Activated naive CD8-positive, alpha-beta T cell treated with anti-CD3 and anti-CD28 coated beads for 36 hours (primary cell): ENCODE measurements at places on chromosomes 16 and 17. TPM values are rescaled to one million over a fixed set of nuclear protein-coding genes. Genes with fewer than 3 reads are reported as not detected.

DNA sequence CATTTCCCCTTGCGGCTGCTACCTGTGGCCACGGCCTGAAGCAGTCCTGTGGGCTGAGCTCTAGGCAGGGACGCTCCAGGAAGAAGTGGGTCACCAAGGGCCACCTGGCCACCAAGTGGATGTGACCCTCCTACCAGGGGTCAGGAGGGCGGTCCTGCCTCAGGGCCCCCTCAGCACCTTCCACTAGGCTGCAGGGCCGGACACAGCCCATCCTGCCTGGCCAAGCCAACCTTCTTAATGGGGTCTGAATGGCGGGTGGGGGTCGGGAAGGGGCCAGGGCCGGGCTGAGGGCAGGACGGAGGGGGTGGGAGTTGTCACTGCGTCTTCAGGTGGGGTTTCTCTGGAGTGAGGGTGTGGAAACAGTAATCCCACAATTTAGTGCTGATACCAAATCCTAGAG is 13.2 kb upstream of the MLKL start:
- H3K4me1 ChIP-seq: no peaks in the 10 kb centered on the region
- no peak overlapping the region for H3K27ac ChIP-seq
- H3K27me3 ChIP-seq: no peaks in the 10 kb centered on the region
- no peak overlapping the region for H3K4me3 ChIP-seq
- no peak for DNase-seq

Gene TBX21
- total RNA-seq: 61.9 TPM

Gene SLC6A2
- not detected for total RNA-seq

Gene PLCG2
- total RNA-seq: 8.1 TPM

Gene GPR142
- not detected for total RNA-seq

DNA sequence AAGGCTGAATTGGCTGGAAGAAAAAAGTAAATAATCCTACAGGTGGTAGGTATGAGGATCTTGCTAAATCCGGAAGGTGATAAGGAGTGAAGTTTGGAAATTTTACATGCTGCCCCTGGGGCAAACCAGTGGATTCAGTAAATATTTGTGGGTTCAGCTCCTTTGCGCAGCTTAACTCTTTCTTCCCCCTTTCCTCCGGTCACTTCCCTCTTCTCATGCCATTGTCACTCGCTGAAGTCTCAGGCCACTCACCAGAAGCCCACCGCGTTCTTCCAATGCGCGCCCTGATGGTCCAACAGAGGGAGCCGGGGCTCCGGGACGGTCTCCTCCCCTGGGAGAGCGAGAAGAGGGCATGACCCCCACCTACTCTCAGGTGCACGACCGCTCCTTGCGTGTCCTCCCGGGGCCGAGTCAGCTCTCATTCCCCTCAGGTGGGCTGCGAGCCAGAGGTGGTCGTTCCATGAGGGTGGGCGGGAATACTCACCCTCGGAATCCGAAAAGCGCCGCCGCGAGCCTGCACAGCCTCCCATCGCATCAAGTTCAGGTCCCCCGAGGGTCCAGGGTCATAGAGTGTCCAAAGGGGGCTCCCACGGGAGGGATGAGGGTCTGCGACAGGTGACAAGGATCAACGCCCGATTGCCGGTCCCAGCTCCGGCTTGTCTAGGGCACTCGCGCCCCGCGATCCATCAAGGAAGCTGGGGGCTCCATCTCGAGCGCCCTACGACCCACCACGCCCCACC is 474 bp downstream of the CLN3 start:
- H3K4me3 ChIP-seq: peak overlapping the region; percentile 93
- no peak for DNase-seq
- peaks cover 50% of the 10 kb centered on the region for H3K4me1 ChIP-seq
- H3K36me3 ChIP-seq: peaks cover 16% of the 10 kb centered on the region
- no peaks in the 10 kb centered on the region for H3K27me3 ChIP-seq
- peak overlapping the region; percentile 100 for H3K27ac ChIP-seq

Gene MMP28
- total RNA-seq: 0.21 TPM

Gene CORO7
- total RNA-seq: 73.1 TPM

DNA sequence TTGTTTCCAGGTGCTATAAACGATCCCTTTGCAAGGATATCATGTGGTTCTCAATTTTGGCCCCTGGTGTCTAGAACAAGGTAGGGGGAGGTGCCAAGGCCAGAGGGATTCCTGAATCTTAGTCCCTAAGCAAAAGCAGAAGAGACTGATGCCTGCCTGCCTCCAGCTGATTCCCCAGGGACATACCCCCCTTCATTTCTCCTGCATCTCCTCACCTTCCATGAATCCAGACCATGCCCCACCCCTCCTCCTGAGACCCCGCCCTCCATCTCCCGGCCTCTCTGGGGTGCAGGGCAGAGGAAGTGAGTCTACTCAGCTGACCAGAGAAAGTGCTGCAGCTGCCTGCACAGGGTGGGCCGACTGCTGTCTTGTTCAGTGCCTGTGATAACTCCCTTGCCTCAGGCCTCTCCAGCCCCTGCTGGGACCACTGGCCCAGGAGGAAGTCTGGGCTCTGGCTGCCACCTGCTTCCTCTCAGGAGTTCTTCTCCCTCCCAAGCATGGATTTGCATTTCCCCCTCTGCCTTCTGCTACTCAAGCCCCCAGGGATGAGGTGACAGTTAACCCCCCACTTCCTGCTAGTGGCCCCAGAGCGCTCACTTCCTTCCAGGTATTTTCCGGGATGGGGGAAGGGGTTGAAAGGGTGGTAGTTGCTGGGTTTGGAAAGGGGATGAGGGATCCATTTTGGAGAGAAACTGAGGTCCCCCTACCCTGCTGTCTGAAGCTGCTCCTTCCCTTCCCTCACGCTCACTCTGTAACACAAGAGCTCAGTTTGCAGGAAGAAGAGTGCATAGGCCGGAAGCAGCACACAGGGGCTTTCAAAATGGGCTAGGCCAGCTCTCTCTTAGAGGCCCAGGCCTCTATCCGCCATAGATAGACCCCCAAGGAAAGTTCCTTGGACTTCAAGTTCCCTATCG is 10.5 kb upstream of the TSPOAP1 start:
- peaks cover 74% of the 10 kb centered on the region for H3K36me3 ChIP-seq
- no peaks in the 10 kb centered on the region for H3K27me3 ChIP-seq
- peaks cover 57% of the 10 kb centered on the region for H3K4me1 ChIP-seq
- H3K27ac ChIP-seq: peak overlapping the region; percentile 100

DNA sequence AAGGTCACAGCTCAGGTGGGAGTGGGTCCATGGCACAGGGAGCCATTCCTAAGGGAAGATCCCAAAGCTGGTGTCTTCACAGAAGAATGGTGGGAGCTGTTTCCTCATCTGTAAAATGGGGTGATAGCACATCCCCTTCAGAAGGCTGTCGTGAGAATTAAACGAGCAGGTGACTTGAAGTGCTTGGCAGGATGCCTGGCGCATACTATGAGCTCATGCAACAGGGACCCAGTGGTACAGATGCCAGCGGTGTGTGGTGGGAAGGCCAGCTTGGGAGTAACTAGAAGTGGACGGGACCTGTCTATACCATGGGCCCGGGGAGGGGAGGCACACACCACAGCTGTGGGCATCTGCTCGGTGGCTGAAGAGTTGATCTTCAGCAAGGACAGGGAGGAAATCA is 189.3 kb upstream of the TNRC6C start:
- no peak overlapping the region for H3K27ac ChIP-seq
- peaks cover 5% of the 10 kb centered on the region for H3K4me1 ChIP-seq
- no peak overlapping the region for H3K4me3 ChIP-seq
- no peaks in the 10 kb centered on the region for H3K36me3 ChIP-seq

- no peaks in the 10 kb centered on the region for H3K36me3 ChIP-seq
- H3K4me1 ChIP-seq: no peaks in the 10 kb centered on the region
- H3K27me3 ChIP-seq: no peaks in the 10 kb centered on the region
- H3K4me3 ChIP-seq: no peak overlapping the region
- H3K27ac ChIP-seq: no peak overlapping the region
Observed at GRCh38 chr16:62060089-62060488, 23.9 kb upstream of the CDH8 start.

DNA sequence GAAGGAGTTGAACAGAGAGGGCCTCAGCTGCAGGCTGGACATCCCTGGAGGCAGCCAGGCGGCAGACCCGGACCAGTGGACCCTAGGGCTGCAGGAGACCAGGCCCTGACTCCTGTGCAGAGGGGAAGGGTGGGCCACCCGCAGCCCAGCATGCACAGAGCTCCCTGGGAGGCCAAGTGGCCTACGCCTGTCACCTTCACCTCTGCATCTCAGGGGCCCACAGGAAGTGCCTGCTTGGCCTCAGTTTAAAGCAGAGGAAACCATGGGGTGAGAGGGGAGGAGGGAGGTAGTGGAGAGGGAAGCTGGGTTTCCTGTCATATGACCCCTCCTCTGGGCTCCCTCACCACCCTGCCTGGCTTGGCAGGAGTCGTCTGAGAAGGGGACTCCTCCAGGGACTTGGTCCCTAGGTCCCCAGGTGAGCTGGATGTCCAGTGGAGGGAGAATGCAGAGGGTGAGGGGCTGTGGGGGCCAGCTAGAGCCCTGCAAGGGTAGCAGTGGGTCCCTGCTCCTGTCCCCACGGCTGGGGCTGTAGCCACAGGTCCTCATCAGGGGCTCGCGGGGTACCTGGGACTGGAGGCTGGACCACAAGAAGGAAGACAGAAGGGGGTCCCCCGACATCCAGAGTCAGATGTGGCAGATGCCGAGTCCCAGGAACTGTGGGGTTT is at the start of gene TMC8:
Gene TMC8, plus strand, starts transcription at position 335 of the 665 bp plus-strand sequence. CDS start 818 bp downstream, outside the sequence.
- peak within 1 kb of the TSS; percentile 98 for H3K27ac ChIP-seq
- peaks cover 41% of the 10 kb centered on the region for H3K4me1 ChIP-seq
- peaks cover 48% of the 10 kb centered on the region for H3K36me3 ChIP-seq
- peak; percentile 82 for DNase-seq
- peak within 1 kb of the TSS; percentile 97 for H3K4me3 ChIP-seq

DNA sequence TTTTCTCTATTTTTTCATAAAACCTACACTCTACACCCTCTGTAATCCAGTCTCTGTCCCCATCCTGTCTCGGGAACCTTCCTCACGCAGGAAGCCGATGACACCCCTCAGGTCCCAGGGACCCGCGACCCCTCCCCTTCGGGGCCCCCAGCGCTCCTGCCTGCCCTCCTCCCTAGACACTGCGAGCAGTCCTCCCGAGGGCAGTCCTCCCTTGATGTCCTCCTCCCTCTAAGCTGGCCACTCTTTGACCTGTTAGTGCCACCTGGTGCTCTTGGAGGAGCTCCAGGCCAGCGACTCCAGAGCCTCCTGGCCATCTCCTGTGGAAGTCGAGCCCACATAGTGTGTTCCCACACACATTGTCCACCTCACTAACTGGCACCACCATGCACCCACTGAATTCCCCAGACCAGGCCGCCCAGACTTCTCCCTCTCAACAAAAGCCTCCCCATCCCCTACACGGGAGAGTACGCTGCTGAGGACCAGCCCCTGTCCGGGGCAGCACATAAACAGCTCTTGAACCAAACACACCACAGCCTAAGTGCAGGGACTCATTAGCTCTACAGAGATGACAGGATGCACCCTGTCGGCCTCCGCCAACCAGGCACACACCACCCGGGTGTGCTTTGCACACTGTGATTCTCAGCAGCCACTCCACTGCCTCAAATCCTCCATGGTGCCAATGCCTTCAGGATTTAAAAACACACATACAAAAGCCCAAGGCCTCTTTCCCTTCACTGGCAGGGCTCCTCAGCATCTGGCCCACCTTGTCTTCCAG is 9.3 kb downstream of the OSBPL7 start:
- peaks cover 7% of the 10 kb centered on the region for H3K4me1 ChIP-seq
- no peak overlapping the region for H3K27ac ChIP-seq
- H3K4me3 ChIP-seq: no peak overlapping the region
- DNase-seq: no peak
- H3K27me3 ChIP-seq: no peaks in the 10 kb centered on the region
- H3K36me3 ChIP-seq: peaks cover 2% of the 10 kb centered on the region

Gene NOTUM
- 0.19 TPM for total RNA-seq

Gene KLHL10
- 0.30 TPM for total RNA-seq

Gene TNK1
- total RNA-seq: 4.3 TPM

Gene SEPTIN1
- total RNA-seq: 163 TPM

Gene TBC1D3I
- not detected for total RNA-seq

Gene ASPA
- not detected for total RNA-seq

DNA sequence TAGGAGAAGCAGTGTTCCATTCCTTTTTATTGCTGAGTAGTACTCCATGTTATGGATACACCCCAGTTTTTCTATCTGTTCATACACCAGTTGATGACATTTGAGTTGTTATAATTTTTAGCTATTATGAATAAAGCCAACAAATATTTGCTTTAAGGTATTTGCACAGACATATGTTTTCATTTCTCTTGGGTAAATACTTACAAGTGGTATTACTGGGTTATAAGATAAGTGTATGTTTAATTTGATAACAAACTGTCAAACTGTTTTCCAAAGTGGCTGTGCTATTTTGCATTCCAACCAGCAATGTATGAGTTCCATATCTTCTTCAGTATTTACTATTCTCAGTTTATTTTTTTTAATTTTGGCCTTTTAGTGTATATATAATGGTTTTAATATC is 27.7 kb upstream of the GFOD2 start:
- no peak overlapping the region for H3K4me3 ChIP-seq
- no peaks in the 10 kb centered on the region for H3K27me3 ChIP-seq
- H3K4me1 ChIP-seq: peaks cover 5% of the 10 kb centered on the region
- no peak overlapping the region for H3K27ac ChIP-seq

GRCh38 chr17:29111816-29112499 is 68.2 kb downstream of the MYO18A start:
- peaks cover 2% of the 10 kb centered on the region for H3K36me3 ChIP-seq
- peaks cover 5% of the 10 kb centered on the region for H3K4me1 ChIP-seq
- peak; percentile 72 for DNase-seq
- H3K4me3 ChIP-seq: no peak overlapping the region

- H3K4me3 ChIP-seq: no peak overlapping the region
- H3K27ac ChIP-seq: no peak overlapping the region
- H3K4me1 ChIP-seq: no peaks in the 10 kb centered on the region
- no peak for DNase-seq
- H3K27me3 ChIP-seq: peaks cover 20% of the 10 kb centered on the region
Observed at GRCh38 chr17:33986566-33986965, 268.5 kb upstream of the CCL2 start.

Gene MFSD6L
- total RNA-seq: not detected
